ENCODE measurements at places on chromosomes 3 and 15.

DNA sequence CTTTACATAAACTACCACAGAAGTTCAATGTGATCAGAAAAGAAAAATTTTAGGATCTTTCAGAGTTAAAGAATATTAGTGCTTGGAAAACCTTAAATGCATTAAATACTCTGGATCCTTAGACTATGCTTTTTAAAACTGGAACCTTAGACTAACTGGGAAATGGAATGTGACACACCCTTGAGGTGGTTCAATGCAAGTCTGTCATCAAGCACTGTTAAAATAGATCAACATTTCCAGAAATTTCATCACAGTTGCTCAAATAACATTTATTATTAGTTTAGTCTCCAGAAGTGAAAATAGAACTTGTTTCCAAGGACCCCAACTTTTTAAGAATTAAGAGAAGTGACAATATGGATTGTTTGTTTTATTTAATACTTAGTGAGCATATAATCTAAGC is 71.8 kb downstream of the GAP43 start:
- DNase-seq: no peak

DNA sequence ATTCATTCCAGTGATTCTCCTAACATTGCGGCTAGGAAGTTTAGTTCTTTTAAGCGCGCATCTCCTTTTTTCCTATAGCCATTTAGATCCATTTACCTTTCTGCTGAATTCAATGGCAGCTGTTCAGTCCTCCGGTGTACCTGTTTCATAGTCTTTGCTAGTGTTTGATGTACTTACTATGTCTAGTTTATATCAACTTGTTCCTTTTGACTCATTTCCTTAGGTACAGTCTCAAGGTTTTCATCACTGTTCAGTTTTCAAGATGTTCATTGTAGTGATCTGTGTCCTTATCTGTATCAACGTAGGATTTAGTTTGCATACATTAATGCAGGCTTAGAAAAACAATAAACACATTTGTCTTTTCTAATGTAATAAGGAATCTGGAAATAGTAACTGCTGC is 59.0 kb upstream of the MBNL1 start:
- DNase-seq: no peak

GRCh38 chr3:160707187-160707794 is 30.3 kb downstream of the ARL14 start:
- DNase-seq: peak; percentile 45

DNA sequence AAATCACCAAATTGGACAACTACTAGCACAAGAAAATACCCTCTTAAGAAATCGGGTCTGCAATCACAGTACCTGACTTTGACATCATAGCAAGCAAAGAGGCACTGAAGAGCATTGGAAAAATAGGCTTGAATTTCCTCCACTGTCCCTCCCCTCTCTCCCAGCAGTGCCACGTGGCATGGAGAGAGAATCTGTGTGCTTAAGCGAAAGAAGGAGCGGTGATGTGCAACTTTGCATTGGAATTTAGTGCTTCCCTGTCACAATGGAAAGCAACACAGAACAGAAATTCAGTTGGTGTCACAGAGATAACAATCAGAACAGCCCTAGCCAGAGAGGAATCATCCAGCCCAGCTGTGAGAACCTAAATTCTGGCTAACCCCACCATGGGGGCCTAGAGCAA is 207.5 kb upstream of the SLITRK3 start:
- no peak for DNase-seq

- DNase-seq: peak; percentile 47
These were observed 203.3 kb downstream of the RORA start for GRCh38 chr15:61025781-61026180.
